ENCODE measurements at places on chromosomes 12 and 14.

GRCh38 chr14:49497725-49498348 is 88.3 kb downstream of the RPS29 start:
- no peak for DNase-seq

DNA sequence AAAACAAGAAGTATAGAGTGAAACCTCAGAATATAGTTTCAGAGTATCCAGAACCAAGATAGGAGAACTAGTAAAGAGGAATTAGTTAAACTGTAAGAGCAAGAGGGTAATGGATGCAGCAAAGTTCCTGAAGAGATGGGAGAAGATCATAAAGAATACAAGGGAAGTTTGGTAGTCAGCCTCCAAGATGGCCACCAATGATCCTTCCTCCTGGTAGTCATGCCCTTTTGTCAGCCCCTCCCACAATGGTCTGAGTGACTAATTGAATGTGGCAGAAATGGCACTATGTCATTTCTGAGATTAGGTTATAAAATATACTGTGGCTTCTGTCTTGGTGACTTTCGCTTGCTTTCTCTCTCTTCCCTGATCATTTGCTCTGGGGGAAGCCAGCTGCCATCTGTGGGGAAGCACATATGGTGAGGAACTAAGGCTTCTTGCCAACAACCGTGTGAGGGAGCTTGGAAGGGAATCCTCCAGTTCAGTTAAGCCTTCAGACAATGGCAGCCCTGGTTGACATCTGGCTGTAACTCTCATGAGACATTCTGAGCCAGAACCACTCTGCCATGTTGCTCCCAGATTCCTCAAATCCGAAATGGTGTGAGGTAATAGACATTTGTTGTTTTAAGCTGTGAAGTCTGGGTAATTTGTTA is 55.3 kb upstream of the AMN1 start:
- DNase-seq = no peak

- DNase-seq = no peak
These were observed 2.3 kb downstream of the CDKN1B start for GRCh38 chr12:12719496-12719895.

DNA sequence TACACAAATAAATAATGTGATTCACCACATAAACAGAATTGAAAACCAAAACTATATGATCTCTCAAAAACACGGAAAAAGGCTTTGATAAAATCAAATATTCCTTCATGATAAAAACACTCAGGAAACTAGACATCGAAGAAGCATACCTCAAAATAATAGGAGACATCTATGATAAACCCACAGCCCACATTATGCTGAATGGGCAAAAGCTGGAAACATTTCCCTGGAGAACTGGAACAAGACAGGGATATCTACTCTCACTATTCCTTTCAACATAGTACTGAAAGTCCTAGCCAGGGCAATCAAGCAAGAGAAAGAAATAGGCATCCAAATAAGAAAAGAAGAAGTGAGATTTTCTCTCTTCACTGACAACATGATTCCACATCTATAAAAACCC is 371.5 kb upstream of the ATXN7L3B start:
- no peak for DNase-seq

- DNase-seq = no peak
These were observed 4.6 kb upstream of the RARG start for GRCh38 chr12:53236443-53237111.

GRCh38 chr12:92504594-92504981 is 198.2 kb upstream of the PLEKHG7 start:
- DNase-seq = no peak

- DNase-seq = no peak
These were observed 4.5 kb downstream of the PRPF40B start for GRCh38 chr12:49627752-49628360.

GRCh38 chr14:51431033-51431709 is 191.1 kb downstream of the TMX1 start:
- DNase-seq = no peak

DNA sequence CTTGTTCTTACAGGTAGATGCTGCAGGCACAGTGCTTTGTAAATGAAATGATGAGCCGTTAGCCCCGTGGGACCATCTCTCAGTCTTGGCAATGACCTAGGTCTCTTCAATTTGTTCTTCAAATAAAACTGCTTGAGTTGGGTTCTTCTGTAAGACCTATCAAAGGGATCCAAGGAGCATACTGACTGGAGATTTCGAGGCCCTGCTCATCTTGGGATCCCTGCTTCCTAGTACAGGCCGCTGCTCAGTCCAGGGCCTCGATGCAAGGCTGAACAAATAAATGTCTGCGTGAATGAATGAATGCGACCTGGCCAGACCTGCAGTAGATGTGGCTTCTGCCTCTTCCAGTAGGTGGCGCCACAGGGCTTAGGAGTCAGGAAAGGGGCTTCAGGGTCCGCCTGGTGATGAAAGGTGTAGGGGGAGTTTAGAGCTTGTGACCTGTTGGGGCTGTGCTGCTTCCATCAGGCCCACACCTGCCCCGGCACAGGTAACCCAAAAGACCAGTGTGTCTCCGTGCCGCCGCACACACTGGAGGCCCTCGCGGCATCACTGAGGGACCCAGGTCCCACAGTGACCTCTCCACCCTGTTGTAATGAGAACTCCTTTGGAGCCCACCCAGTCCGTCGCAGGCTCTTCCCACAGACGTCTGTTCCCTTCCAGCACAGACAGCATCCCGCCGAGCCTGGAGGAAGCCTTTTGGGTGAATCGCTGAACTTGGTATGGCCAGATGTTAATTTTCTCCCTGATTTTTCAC is 4.4 kb downstream of the CACNA1C start:
- no peak for DNase-seq

DNA sequence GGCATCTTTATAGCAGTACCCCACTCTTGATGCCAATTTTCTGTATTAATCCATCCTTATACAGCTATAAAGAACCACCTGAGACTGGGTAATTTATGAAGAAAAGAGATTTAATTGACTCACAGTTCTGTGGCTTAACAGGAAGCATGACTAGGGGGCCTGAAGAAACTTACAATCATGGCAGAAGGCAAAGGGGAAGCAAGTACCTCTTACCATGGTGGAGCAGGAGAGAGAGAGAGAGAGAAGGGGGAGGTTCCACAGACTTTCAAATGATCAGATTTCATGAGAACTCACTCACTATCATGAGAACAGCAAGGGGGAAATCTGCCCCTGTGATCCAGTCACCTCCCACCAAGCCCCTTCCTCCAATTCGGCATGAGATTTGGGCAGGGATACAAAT is 84.4 kb downstream of the SLC24A4 start:
- no peak for DNase-seq

- no peak for DNase-seq
These were observed 116.3 kb downstream of the TMX1 start for GRCh38 chr14:51356381-51356780.

GRCh38 chr12:57592551-57593165 is 1.7 kb downstream of the PIP4K2C start:
- DNase-seq = no peak

- DNase-seq = no peak
These were observed 23.9 kb downstream of the SLC7A7 start for GRCh38 chr14:22791301-22791700.

DNA sequence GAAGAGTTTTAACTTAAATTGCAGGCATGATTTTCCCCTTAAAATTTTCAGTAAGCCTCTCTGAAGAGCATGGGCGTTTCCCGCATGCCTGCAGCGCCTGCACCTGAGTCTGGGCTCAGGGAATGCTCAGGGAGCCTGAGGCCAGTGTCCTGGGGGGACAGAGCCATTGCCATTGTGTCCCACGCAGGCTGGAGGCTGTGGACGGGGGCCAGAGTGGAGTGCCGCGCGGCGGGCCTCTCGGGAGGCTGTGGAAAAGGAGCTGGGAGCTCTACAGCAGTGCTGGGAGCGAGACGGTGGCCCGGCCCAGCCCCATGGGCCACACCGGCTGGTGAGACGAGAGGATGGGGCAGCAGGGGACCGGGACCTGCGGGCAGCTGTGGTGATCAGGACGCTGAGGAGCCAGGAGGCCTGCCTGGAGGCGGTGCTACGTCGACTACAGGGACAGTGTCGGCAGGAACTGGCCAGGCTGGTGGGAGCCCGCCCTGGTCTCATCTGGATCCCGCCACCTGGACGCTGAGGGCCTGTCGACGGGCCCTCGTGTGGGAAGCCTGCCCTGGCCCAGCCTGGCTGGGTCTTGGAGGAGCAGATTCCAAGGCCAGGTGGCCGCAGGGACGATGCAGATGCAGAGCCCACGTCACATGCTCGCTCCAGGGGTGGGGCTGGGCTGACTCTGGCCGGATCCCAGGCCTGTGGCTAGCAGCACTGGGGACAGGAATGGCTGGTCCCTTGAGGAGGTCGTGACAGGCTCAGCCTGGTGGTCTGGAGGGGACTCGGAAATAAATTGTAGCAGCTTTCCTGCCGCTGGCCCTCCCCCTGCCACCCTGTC is 7.6 kb downstream of the TEDC1 start:
- DNase-seq = no peak

DNA sequence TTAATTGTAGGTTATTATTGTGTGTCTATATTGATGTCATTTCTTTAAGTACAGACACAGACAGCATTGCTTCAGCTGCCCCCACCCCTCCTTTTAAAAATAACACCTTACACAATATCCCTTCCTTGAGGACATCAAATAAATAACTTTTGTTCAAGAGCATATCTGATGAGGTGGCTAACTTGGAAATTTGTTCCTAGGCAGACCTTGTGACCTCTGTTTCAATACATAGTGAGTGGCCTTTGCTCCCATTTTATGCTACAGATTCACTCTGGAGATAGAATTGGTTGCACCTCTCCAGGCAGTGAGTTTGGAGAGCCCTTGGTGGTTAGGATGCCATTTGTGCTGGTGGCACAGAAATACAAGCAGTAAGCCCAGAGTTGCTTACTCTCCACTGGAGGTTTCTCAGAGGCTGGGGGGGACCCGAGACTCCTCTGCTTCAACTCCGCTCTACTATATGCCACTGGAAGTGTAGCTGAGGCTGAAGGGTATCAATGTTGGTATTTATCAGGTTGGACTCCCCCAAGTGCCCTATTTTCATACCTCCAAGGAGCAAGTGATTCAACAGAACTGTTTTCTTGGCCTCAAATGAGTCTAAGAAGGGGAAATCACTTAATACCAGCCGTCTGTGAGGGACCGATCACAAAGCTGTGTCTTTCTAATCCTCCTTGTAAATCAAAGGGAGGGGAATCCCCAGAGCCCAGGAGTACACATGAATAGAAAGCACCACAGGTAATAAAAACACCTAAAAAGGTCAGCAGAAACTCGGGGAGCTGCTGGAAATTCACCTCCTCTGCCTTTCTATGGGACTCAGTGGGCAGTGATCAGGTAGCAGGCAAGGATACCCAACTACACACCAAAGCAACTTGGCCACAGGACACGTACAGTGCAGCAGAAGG is 463.1 kb downstream of the RAD51B start:
- no peak for DNase-seq

DNA sequence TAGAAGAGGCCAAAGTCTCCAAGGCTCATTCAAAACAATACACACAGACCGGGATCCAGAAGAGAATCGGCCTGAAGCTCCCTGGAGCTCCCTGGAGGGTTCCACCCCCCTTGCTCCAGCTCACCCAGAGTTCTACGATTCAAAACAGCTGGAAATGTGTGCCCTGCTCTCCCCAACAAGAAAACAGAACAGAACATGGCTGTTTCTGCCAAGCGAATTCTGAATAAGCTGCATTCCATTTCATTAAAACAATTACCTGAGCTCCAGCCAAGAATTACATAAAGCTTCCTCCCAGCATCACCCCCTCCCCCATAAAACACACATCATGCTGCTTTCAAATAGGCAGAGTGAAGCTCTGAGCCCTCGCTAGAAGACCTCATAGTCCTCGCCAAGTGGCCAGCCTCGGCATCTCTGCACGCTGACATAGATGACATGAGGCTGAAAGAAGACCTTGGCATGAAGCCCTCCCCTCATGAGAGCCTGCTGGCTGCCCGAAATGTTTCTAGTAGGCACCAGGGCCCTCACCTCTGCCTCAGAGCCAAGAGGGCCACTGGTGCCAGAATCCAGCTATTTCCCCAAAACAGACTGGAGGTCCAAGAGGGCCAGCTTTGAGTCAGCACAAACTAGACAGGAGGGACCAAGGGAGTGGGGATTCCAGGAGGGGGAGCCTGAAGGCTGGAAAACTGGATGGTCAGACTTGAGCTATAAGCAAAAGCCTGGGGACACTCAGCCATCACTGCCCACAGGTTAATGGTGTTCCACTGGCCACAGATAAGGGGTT is 8.3 kb downstream of the PXN start:
- DNase-seq = no peak

- DNase-seq = no peak
These were observed 5.6 kb downstream of the TRMT61A start for GRCh38 chr14:103534576-103535061.

DNA sequence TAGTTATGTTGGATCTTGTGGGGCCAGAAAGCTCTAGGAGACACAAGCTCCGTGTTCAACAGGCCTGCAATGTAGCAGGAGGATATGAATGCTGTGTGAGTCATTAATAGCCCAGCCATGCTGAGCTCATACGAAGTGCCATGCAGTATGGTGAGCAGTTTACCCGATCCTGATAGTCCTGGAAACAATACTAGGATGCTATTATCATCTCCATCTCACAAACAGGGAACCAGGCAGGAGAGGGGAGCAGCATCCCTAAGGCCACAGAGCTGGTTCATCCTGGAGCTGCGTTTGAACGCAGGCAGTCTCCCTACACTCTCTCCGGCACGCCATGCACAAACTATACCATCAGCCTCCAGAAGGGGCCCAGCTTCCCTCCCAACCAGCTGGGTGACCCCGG is 20.5 kb downstream of the TTC7B start:
- DNase-seq = no peak

DNA sequence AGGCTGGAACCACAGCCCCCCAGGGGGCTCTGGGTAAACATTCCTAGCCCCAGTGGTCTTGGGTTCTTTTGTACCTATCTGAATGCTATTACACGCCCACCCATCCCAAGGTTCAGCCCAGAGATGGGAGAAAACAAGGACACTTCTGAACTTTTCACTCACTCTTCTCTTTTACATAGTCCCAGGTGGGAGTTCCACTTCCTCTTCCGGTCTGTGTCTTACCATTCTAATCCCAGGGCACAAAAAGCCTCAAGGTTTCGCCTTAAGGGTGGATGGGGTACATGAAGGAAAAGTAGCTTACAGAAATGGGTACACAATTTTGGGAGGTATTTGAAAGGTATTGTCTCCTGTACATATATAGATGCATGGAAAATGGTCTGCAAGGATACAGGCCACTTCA is 79.0 kb downstream of the TMEM30B start:
- DNase-seq = no peak

Measured in activated B cell treated with CpG ODN at 0.5 μM for 24 hours (primary cell).